Esophagus mucosa (tissue), 1 donor: ENCODE measurements at places on chromosomes 1 and 21.

DNA sequence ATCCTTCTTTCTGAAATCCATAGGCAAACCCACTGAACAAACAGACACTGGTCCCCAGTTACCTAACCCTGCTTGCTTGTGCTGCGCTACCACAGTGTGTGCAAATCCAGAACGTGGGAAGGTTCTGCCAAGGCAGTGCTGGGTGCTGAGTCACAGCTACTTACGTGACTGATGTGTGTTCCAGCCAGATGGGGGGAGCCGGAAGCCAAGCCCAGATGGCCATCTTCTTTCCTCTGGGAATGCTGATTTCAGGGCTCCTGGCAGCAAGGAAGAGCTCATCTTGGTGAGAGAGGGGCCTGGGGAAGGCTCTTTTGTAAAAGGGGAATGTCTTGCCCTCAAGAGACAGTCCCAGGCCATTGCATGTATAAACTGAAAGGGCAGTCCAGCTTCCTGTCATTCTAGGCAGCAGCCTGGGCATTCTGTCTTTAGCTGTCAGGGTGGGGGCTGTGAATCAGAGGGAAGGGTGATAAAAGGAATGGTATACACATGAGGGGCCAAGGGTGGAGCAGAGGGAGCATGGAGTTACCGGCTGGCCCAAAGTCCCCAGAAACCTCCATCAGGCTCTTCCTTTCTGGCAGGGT is 54.1 kb downstream of the CD46 start:
- ATAC-seq = peak; percentile 88

- no peak for ATAC-seq
Measured at GRCh38 chr1:99811747-99812146, 38.4 kb upstream of the AGL start.

DNA sequence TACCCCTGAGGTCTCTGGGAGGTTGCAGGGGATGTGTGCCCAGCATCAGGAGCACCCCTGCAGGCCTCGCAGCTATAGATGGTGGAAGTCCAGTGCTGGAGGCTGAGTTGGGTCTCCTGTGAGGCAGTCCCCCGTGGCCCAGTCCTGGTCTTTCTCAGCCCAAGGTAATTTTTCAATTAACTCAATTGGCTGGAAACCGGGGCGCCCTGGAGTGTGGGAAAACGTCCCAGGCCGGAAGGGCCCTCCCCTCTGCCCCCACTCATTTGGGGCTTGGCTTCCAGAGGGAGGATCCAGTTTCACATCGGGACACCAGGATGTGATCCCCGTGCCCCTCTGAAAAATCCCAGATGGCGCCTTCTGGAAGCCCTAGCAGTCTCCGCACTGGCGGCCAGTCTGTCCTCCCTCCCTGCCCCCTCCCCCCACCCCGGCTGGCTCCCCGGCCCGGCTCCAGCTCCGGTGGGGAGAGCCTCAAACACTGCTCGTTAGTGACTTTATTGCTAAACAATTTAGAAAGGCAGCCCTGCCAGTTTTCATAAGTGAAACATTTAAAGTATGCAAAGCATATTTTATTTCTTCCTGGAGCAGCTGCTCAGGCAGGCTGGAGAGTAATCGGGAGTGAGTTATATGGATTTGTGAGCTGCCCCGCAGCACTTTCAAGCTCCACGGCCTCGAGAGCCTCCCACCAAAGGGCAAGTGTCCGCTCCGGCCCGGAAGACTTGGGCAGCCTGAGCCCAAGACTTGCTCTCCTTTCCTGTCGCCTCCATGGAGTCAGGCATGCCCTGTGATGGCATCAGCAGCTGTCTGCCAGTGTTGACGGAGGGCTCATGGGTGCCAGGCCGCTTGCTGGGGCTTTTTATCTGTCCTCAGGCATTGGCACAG is 208.2 kb upstream of the TMEM51 start:
- peak; percentile 7 for ATAC-seq

GRCh38 chr1:37513795-37514349 is 694 bp downstream of the MEAF6 start:
- ATAC-seq = peak; percentile 37

- no peak for ATAC-seq
Measured at GRCh38 chr21:31910074-31910470, 37.3 kb downstream of the HUNK start.

DNA sequence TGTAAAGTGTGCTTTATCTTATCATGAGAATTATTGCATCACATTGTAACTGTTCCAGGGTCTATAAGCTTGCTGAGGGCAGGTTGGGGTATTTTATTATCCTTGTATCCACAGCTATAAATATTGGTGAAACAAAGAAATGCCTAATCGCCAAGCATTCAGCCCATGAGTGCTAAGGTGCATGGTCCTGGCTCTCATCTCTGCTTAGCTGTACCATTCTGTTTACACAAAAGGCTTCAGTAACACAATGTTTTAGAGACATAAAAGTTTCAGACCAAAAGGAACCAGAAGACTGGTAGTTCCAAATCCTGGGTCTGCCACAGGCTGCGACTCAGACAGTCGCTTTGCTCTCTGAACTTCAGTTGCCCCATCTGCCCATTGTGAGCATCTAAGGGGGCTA is 99.6 kb upstream of the C8B start:
- ATAC-seq = no peak

- no peak for ATAC-seq
Measured at GRCh38 chr1:49597436-49597835, 426.3 kb downstream of the AGBL4 start.

DNA sequence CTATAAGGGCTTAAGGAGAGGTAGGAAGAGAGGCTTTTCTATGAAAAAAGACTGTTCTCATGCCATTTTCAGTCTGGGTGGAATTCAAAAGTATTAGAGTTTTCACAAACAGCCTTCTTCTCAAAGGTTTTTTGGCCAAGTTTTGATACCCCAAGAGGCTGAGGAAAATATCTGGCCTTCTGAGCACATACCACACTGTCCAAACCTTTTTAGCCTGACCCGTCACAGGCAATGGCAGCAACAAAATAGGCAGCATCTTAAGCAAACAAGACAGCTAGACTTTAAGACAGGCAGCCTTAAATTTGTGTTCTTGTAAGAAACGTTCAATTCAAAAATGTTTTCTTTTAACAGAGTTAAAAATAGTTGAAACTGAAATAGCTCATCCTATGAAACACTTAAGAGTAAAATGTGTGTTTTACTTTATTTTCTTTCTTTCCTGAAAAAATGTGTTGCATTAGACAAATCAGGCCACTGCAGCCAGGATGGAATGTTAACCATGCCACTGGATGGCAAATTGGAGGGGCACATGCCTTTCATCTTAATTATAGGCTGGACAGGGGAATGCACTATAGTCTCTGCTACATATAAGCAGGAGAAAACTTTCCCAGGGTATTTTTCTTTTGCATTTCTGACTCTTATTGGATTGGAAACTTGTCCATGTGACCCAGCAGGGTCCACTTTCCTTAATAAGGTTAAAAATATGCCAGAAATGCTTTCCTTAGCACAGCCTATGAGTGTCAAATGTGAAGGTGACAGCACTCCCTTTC is 315.0 kb downstream of the TGFB2 start:
- ATAC-seq = no peak

- ATAC-seq = no peak
Measured at GRCh38 chr21:45607021-45607908, 36.3 kb upstream of the PCBP3 start.

- ATAC-seq = no peak
Measured at GRCh38 chr1:209732725-209733124, 23.1 kb upstream of the TRAF3IP3 start.

GRCh38 chr1:222979561-222979960 is 163.5 kb downstream of the TLR5 start:
- ATAC-seq = no peak
